Fibroblast of skin of abdomen (primary cell): ENCODE measurements at places on chromosomes 7 and 10.

- DNase-seq, result no peak
These were observed 19.3 kb upstream of the SLC35G1 start for GRCh38 chr10:93874309-93875031.

GRCh38 chr10:35626971-35627507 lies 15.1 kb downstream of the FZD8 start:
- DNase-seq, result peak; percentile 57

GRCh38 chr7:158828133-158829020 lies 932 bp downstream of the ESYT2 start:
- no peak for DNase-seq

- no peak for DNase-seq
These were observed 125.0 kb downstream of the FAM53B start for GRCh38 chr10:124619195-124619594.

DNA sequence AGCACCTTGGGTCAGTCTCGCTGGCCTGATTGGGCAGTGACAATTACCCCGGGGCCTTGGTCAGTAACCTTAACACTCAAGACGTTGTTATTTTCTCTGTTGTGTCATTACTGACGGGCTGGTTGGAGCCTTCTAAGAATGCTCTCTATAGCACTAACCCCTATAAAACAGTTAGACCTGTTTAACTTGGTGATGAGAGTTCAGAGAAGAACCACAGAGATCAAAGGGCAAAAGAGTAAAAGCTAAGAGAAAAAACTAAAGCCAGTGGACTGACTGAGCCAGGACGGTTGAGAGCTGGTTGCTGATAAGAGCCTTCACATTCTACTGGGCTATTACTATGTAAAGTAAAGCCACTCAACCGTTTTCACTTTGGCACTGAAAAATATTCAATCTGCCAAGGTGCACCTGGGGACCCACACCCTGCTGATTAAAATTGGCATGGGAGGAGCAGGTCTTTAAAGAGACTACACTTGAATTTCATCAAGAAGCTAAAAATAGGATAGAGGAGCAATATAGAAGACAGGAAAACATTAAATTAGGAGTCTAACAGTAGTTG lies 13.6 kb upstream of the ITGB1 start:
- DNase-seq, result no peak
